ENCODE measurements at places on chromosomes 5 and 9.

- DNase-seq, result no peak
Observed at GRCh38 chr9:27351438-27351837, 54.5 kb upstream of the EQTN start.

GRCh38 chr9:124439686-124440243 is 10.5 kb upstream of the ADGRD2 start:
- DNase-seq, result no peak

- DNase-seq, result no peak
Observed at GRCh38 chr9:134040176-134040565, 14.9 kb downstream of the BRD3OS start.

DNA sequence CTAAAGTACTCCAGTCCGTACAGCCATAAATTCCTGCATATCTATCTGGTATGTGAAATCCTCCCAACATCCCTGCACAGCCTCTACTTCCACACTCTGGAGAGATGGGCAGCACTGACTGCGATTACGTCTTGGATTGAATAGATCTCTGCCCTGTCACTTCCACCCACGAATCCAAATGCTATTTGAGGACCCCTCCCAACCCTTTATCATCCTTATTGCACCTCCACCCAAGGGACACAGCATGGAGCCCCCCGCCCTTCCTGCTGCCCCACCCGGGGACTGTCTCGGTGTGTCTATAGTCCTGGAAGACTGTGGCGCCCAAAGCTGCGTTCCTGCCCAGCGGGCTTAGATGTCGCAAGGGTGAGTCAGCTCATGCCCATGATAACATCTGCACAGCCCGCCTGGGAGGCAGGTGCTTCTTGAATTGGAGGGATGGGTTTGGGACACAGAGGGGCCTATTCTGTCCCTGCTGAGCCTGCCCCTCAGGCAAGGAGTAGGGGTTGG is 105.7 kb upstream of the HAND1 start:
- DNase-seq, result no peak

DNA sequence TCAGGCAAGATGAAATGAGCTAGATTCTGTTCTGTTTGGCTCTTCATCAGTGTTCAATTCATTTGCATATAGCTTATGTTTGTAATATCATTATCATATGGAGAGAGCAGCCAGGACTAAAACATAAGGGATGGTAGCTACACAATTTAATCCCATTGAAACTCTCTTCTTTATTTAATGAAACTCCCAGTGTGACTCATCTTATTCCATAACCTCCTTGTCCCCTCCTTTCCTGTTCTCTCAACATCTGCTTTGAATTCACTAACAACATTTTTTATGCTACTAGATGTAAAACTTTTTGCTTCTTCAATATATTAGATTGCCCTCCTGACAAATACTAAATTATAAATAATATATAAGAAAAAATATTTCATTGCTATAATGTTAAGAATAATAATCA is 1823.4 kb downstream of the MAT2B start:
- no peak for DNase-seq

GRCh38 chr9:134678666-134679443 is 37.3 kb downstream of the COL5A1 start:
- DNase-seq, result peak; percentile 68

DNA sequence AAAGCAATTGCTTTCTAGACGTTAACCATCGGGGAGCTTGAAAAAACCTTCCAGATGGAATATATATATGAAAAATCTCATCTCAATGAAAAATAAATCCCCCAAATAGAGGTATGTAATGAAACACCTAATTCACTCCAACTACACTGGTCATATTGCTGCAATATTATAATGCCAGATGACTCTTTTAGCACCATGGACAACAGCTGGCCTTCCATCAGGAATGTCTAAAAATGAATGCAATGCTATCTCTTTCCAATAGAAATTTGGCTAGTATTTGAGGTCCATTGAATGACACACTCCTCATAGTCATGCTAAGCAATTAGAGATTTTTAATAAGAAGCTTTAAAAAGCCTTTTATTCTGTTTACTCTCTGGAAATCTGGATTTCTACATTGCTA is 340.2 kb upstream of the BRINP1 start:
- no peak for DNase-seq

- DNase-seq, result no peak
Observed at GRCh38 chr5:153498516-153498915, 8.0 kb downstream of the GRIA1 start.

DNA sequence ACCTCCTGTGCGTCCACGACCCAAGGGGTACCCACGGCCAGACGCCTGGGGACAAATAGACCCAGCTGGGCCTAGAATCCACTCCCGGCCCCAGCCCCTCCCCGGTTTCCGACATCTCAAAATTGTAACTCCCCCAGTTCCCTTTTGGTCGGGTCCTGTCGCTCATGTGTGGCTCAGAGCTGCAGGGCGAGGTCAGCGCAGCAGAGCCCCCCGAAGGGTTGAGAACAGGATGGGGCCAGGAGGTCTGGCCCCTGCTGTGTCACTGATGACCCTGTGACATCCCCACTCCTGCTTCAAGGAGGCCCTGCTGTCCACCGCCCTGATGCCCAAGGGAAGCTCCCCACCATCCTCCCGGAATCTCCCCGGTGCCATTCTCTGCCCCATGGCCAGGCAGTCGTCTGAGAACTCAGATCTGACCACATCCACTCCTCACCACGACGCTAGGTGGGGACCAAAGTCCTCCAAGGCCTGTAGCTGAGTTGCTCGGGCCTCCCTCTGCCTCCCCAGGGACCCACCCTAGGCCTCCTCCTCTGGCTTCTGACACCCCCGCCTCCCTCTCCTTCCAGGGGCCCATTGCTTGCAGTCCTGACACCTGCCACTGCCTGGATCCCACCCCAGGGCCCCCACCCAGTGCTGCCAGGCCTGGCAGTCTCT is 3.9 kb downstream of the SLC9A3 start:
- no peak for DNase-seq

GRCh38 chr5:45617859-45618416 is 78.2 kb downstream of the HCN1 start:
- DNase-seq, result no peak

DNA sequence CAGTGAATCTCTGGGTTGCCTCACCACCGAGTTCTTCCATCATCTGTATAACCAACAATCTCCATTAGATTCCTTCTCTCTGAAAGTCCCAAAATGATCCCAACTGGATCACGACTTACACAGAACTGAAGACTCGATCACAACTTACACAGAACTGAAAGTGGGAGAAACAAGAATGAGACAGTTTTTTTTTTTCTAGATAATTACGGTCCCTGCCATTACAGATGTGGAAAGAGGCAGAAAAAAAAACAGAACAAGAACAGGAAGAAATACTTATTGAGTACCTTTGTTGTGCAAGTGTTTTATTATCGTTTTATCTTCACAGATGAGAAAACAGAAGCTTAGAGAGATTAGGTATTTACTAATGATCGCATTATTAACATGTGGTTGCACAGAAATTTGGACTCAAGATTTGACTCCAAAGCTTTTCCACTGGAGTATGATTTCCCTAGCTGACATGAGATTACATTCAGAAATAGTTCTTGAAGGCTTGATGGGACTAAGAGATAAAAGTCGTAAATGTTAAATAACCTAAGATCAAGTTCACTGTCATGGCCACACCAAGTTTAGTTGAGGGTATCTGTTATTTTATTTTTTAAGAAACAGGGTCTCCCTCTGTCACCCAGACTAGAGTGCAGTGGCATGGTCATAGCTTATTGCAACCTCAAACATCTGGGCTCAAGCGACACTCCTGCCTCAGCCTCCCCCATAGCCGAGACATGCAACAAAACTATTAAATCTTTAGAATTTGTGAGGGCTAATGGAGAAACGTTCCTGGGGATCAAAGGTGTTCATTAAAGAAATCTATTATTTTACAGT is 8.9 kb downstream of the PLK2 start:
- no peak for DNase-seq

DNA sequence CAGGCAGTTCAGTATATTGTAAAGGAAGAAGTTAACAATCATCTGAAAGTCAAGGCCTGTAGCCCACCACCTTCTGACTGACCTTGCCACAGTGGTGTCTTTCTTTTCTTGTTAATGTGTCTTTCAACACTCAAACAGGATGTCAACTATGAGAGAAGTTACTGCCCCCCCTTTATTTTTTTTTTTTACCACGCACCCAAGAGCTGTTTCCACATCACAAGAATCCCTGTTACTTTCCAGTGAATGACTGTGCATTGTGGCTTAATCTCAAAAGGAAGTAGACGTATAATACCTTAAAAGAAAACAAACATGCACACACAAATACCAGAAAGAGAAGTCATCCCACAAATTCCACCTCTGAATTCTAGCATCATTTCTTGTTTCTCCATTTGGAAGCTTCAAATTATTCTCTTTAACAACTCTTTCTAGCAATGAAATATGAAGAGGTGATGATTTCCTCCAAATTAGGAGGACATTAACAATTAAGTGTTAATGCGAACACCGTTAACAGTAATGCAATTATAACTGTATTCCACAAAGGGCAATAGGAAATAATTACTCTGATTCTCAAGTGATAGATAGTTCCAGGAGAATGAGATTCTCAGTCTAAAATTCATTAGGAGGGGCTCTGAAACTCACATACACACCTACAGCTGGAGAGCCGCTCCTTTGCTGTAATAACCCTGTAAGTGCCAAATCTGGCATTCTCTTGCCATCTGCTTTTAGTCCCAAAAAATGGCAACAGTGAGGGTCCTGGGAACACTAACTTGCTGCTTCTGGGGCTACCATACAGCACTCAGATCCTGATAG is 201.0 kb downstream of the EFNA5 start:
- DNase-seq, result no peak

DNA sequence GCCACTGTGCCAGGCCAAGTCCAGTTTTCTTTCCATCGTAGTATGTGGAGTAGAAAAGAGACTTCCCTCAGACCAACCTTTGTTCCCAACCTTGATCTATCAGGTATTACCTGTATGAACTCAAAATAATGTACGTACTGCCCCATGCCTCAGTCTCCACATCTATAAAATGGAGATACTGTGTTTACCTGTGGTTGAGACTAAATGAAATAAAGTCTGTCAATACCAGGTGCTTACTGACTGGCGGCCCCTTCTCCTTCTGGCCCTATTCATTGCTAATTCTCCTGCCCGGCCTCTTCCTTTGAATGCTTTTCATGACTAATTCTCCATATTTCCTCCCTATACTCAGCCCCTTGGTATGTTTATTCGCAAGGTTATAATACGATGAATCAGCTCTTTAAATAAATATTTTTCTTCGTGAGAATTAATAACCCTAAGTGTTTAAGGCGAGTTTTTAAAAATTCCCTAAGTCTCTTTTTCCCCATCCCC is 89.6 kb upstream of the BASP1 start:
- no peak for DNase-seq

GRCh38 chr5:10977011-10977410 is 216.0 kb upstream of the DAP start:
- DNase-seq, result no peak
